ENCODE measurements at places on chromosomes 6 and 20. TPM values are rescaled to one million over a fixed set of nuclear protein-coding genes. Genes with fewer than 3 reads are reported as not detected.

The NHSL1 gene
- 3.1 TPM for polyA plus RNA-seq

The SASH1 gene
- polyA plus RNA-seq = 1.3 TPM

The SPDEF gene
- 0.06 TPM for polyA plus RNA-seq

- no peak for DNase-seq
Observed at GRCh38 chr6:10310330-10310653, 104.6 kb downstream of the TFAP2A start.

The DACT2 gene
- polyA plus RNA-seq = 0.51 TPM

GRCh38 chr6:108465098-108465495, 95.6 kb upstream of the FOXO3 start:
- DNase-seq = no peak

GRCh38 chr6:89298680-89299465, 16.2 kb downstream of the GABRR2 start:
- peak; percentile 18 for DNase-seq

GRCh38 chr6:139736325-139736906, 362.0 kb upstream of the CITED2 start:
- DNase-seq = no peak

DNA sequence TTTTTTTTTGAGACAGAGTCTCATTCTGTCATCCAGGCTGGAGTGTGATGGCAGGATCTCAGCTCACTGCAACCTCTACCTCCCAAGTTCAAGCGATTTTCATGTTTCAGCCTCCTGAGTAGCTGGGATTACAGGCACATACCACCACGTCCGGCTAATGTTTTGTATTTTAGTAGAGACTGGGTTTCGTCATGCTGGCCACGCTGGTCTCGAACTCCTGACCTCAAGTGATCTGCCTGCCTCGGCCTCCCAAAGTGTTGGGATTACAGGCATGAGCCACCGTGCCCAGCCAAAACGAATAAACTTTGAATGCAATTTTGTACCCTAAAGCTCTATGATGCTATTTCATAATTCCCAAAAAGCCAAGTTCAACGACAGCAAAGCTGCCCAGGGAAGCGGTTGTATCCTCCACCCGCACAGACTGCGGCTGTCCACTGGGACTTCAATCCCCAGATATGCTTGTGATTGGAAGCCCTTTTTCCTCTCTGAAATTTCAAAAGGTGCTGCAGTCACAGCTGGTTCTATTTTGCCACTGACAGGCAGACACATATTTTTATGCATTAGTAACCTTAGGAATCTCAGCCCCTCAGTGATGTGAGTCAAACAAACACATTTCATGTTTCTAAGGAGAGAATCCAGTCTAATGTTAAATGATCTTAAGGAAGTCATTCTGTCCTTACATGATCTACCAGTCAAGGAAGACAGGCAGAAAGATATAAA, 8.7 kb upstream of the RAMACL start:
- peak; percentile 55 for DNase-seq

The IPCEF1 gene
- not detected for polyA plus RNA-seq

DNA sequence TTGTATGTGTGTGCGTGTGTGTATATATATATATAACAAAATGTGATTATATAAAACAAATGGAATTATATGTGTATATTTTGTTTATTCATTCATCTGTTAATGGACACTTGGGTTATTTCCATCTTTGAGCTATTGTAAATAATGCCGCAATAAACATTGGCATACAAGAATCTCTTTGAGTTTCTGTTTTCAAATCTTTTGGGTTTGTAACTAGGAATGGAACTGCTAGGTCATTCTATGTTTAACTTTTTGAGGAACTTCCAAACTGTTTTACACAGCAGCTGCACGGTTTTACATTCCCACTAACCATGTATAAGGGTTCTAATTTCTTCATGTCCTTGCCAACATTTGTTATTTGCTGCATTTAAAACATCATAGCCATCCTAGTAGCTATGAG, 39.9 kb upstream of the TGM2 start:
- DNase-seq = no peak

GRCh38 chr6:161711938-161712337, 438.1 kb upstream of the AGPAT4 start:
- DNase-seq = no peak

- no peak for DNase-seq
Observed at GRCh38 chr6:72246926-72247325, 360.6 kb downstream of the RIMS1 start.

The C6orf132 gene
- 20.2 TPM for polyA plus RNA-seq

DNA sequence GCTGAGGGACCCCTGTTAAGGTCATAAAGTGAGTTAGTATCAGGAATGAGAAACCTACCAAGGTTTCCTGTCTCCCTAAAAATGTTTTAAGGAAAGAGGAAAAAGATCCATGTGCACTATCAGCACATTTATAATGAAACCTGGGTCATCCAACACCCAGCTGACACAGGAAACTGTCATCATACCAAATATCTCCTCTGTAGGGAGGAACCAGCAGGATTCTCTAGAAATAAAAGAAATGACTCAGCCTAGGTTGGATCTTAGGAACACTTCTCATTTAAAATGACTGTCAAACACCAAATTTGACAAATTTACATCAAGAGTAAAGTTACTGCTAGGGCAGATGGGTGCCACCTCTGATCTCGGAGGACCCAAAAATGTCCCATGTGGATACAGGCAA, 21.7 kb downstream of the GFOD1 start:
- DNase-seq = no peak

GRCh38 chr6:41894366-41895299, 542 bp downstream of the USP49 start:
- DNase-seq = no peak

The SLC17A5 gene
- 3.4 TPM for polyA plus RNA-seq

GRCh38 chr6:1552296-1552761, 57.4 kb upstream of the FOXC1 start:
- peak; percentile 30 for DNase-seq

GRCh38 chr20:17443131-17443858, 87.9 kb downstream of the BFSP1 start:
- DNase-seq = no peak

The GPR63 gene
- 0.91 TPM for polyA plus RNA-seq

DNA sequence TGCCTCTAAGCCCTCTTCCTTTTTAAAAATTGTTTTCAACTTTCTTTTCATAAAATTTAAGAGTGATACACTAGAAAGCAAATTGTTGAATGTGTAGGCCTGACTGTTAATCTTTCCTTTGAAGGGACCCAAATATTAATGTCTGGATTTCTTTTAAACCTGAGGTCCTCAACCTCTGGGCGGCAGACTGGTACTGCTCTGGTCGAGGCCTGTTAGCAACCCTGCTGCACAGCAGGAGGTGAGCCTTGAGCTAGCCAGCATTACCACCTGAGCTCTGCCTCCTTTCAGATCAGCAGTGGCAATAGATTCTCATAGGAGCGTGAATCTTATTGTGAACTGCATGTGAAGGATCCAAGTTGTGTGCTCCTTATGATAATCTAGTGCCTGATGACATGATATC, 191.2 kb downstream of the MANEA start:
- DNase-seq = no peak

DNA sequence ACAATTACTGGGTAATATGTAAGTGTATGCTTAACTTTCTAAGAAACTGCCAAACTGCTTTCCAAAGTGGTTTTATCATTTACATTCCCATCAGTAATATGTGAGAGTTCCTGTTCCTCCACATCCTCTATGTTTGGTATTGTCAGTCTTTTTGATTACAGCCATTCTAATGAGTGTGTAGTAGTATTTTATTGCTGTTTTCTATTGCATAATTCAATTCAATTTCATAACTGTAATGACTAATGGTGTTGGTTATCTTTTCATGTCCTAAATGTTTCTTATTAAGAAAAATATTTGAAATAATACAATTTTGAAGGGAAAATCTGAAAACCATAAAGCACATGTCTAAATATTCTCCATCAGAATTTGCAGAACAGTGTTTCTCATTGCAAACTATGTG, 119.3 kb downstream of the MAP3K7 start:
- no peak for DNase-seq

GRCh38 chr6:77340331-77340730, 123.0 kb downstream of the HTR1B start:
- no peak for DNase-seq

GRCh38 chr20:16744178-16744807, 3.9 kb upstream of the OTOR start:
- DNase-seq = no peak

The BTN1A1 gene
- polyA plus RNA-seq = not detected

DNA sequence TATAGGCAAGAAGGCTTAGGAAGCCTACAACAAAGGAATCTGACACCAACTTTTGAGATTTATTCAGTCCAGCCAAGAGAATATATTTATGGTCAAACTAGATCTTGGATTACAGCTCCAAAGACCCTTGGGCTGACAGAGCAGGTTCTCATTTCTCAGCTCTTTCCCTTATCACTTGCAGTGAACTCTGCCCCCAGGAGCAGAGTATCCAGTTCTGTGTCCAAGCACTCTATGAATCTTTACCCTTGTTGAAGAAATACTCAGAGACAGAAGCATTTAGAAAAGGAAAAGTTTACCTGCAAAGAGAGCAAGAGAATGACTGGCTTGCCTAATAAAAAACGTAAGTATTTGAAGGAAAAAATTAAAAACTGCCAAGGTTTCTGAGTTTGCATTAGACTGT, 190.5 kb downstream of the SLC16A10 start:
- DNase-seq = no peak

All from foreskin keratinocyte (primary cell).